MCF 10A (cell line): ENCODE measurements at places on chromosomes 1 and 21.
A peak's percentile ranks its signal among the peaks of the same experiment; 100 is the strongest.

DNA sequence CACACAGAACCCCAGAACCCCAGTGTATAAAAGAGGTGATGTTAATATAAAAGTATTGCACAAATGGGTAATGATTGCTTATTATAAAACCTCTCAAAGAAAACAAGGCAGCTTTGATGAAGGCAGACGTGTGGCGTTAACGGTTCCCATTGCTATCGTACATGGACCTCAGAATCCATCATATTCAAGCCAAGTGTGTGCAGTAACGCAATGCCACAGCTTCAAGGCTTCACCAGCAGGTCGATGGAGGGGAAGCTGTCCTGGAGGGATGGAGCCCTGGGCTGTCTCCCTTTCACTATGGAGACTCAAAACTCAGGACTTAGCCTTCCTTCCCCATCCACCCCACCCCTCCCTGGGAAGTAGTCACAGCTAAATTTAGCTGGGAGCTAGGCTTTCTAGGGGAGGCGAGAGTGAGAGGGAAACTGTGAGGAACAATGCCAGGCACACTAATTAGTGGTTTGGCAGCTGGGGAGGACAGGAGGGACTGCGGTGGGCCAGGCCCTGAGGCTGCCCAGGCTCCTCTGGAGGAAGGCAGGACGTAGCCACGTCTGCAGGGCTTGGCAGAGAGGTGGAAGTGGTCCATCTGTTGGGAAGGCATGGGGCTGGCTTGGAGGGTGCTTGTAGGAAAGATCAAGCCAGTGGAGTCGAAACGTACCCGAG lies 121.2 kb downstream of the HMGB4 start:
- H3K27me3 ChIP-seq = no peaks in the 10 kb centered on the region
- peak; percentile 27 for DNase-seq
- H3K27ac ChIP-seq = no peak overlapping the region

- DNase-seq = no peak
- peaks cover 20% of the 10 kb centered on the region for H3K4me1 ChIP-seq
- no peak overlapping the region for H3K27ac ChIP-seq
- no peaks in the 10 kb centered on the region for H3K27me3 ChIP-seq
- no peak overlapping the region for H3K4me3 ChIP-seq
- no peaks in the 10 kb centered on the region for H3K36me3 ChIP-seq
Measured at GRCh38 chr1:94644352-94644751, 102.8 kb upstream of the F3 start.

- H3K27me3 ChIP-seq = no peaks in the 10 kb centered on the region
- DNase-seq = no peak
- no peak overlapping the region for H3K4me3 ChIP-seq
- H3K27ac ChIP-seq = no peak overlapping the region
- H3K4me1 ChIP-seq = peaks cover 7% of the 10 kb centered on the region
Measured at GRCh38 chr1:44273560-44274350, 60.5 kb downstream of the DMAP1 start.

GRCh38 chr1:15156807-15157380 lies 3.3 kb downstream of the TMEM51 start:
- peaks cover 23% of the 10 kb centered on the region for H3K4me1 ChIP-seq
- no peak overlapping the region for H3K4me3 ChIP-seq
- no peaks in the 10 kb centered on the region for H3K27me3 ChIP-seq
- peak overlapping the region; percentile 82 for H3K27ac ChIP-seq

- no peaks in the 10 kb centered on the region for H3K36me3 ChIP-seq
- H3K27me3 ChIP-seq = peaks cover 26% of the 10 kb centered on the region
- no peaks in the 10 kb centered on the region for H3K4me1 ChIP-seq
- no peak for DNase-seq
Measured at GRCh38 chr1:25118546-25118945, 113.8 kb downstream of the SYF2 start.

- no peak overlapping the region for H3K27ac ChIP-seq
- H3K27me3 ChIP-seq = peaks cover 19% of the 10 kb centered on the region
- DNase-seq = no peak
- H3K4me3 ChIP-seq = no peak overlapping the region
Measured at GRCh38 chr1:104235141-104235540, 485.4 kb downstream of the AMY1C start.

GRCh38 chr1:143666851-143667250 lies 304.9 kb downstream of the FAM72C start:
- no peaks in the 10 kb centered on the region for H3K36me3 ChIP-seq
- H3K27me3 ChIP-seq = peaks cover 72% of the 10 kb centered on the region
- DNase-seq = no peak
- no peak overlapping the region for H3K27ac ChIP-seq
- H3K4me3 ChIP-seq = no peak overlapping the region

- H3K36me3 ChIP-seq = peaks cover 6% of the 10 kb centered on the region
- no peaks in the 10 kb centered on the region for H3K27me3 ChIP-seq
- no peak overlapping the region for H3K27ac ChIP-seq
- no peak for DNase-seq
- no peaks in the 10 kb centered on the region for H3K4me1 ChIP-seq
Measured at GRCh38 chr21:36803051-36803645, 104.2 kb downstream of the SIM2 start.

- H3K36me3 ChIP-seq = no peaks in the 10 kb centered on the region
- DNase-seq = peak; percentile 96
- H3K27ac ChIP-seq = peak overlapping the region; percentile 85
- H3K27me3 ChIP-seq = no peaks in the 10 kb centered on the region
Measured at GRCh38 chr1:198657550-198658064, 18.8 kb downstream of the PTPRC start.

DNA sequence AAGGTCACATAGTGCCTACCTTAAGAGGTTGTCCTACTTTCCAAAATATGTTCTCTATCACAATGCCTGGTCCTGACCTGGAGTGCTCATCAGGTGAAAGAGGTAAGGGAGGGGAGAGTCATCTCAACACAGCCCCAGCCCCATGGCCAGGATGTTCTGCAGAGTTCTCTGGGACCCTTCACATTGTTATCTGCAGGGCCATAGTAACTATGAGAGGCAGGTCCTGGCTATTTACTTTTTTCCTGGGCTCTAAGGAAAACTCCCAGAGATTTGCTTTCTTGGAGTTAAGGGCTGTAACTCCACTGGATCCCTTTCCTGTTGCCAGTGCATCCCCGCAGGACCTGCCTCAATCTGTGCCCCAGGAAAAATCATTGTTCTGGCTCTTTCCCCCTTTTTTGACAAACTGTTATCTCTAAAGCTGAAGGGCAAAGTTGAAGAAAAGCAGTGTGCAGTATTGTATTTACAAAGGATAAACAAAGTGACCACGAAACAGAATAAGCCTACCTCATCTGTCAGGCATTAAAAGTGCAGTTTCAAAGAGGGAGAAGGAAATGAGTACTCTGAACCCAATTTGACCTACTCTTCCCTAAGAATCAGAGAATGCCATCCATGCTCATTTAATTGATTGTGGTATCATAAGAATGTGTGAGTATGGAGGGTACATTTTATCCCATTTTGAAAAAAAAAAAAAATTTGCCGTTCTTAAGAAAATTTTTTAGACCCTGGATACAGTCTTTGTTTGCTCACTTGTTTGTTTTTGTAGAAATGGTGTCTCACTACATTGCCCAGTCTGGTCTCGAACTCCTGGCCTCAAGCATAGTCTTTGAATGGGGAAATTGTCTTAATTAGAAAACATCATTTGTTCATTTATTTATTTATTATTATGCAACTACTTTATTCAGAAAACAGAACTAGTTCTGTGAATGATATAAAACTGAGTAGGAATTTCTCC lies 149.6 kb downstream of the RHOU start:
- no peak for DNase-seq
- H3K4me3 ChIP-seq = no peak overlapping the region
- no peak overlapping the region for H3K27ac ChIP-seq
- H3K4me1 ChIP-seq = no peaks in the 10 kb centered on the region
- peaks cover 24% of the 10 kb centered on the region for H3K27me3 ChIP-seq

DNA sequence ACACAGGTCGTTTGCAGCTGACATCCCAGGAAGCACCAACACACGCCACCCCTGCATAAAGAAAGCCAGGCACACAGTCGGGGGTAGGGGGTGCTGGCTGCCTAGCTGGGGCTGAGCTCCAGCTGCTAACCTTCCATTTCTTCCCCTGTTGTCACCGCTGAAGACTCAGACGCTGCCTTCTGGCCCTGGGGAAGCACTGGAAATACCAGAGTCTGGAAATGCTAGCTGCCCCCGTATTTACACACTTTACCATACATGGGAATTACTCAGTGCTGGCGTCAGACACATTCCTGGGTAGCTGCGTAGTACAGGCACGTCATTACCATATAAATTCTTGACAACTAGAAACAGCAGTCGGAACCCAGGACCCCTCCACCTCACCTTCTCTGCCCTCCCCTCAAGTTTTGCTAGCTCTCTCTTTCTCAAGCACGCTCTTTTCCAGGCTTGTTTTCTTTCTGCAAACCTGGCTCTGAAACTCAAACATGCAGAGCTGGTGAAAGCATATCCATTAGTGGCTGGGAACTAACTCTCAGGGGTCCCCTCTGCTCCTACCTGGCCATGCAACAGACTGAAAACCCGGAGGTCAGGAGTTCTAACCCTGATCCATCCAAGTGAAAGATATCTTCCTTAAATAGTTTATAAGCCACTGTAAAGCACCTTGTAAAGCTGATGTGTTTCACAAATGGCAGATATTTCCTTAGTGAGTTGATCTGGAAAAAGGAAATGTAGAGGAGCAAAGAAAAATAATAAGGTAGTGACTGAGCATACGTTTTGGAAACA lies 3.3 kb downstream of the CSRP1 start:
- no peaks in the 10 kb centered on the region for H3K27me3 ChIP-seq
- peaks cover 77% of the 10 kb centered on the region for H3K4me1 ChIP-seq
- peak; percentile 92 for DNase-seq
- peak overlapping the region; percentile 86 for H3K27ac ChIP-seq
- peaks cover 10% of the 10 kb centered on the region for H3K36me3 ChIP-seq

DNA sequence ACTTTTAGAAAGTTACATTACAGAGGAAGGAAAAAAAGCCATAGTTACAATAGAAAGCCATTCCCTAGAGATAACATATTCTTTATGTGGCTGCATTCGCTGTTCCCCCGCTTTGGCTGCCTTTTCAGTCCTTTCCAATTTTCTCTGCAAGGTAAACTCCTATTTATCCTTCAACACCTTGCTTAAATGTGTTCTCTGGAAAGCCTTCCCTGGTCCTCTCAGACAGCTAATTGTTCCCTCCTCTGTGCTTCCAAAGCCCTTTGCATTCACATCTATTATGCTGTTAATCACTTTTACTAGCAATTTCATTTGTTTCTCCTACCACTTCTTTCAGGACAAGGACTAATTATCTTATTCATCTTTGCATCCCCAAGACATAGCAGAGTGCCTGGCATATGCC lies 1.6 kb downstream of the PHC2 start:
- no peak overlapping the region for H3K4me3 ChIP-seq
- no peaks in the 10 kb centered on the region for H3K27me3 ChIP-seq
- no peak overlapping the region for H3K27ac ChIP-seq
- DNase-seq = no peak
- H3K36me3 ChIP-seq = no peaks in the 10 kb centered on the region
- peaks cover 13% of the 10 kb centered on the region for H3K4me1 ChIP-seq

DNA sequence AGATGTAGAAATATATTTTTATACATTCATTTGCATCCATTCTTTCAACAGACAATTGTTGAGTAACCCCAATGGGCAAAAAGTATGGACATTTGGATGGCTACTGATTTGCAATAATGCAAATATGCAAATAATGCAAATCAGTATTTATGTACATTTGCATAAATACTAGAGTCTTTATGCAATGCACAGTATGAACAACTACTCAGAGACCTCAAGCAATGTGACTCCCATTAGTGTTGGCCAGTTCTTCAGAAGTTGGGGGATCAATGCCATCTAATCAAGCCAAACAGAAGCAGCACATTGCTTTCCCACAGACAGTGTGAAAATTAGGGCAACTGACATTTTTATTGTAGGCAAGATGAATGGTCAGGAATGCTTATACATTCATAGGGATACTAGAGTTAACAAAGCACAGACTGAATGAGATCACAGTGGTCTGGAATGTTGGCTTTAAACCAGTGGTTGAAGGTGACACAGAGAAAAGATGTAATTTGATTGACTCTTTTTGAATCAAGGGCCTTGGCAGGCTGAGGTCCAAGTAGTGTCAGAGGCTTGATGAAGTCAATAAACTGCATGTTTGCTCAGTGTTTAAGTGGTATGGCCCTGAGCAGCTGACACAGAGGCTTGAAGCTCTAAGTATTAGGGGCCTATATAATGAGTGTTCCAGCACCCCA lies 256.6 kb downstream of the CTH start:
- no peak for DNase-seq
- H3K4me1 ChIP-seq = no peaks in the 10 kb centered on the region
- no peak overlapping the region for H3K27ac ChIP-seq

DNA sequence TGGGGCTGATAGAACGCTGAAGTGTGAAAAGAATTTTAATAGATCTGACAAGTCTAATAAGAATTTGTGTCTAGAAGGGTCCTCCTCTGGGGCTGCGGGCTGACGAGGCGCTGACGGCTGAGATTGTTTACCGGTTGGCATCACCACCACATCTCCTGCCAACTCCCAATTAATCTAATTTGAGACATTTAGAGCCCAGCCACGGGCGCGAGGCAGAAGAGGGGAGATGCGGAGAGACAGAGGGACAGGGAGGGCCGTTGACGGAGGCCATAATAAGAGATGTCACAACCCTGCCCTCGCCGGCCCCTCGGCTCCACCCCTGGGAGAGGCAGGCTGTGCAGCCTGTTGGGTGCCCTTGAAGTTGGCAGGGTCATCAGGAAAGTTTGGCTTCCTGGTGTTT lies 109.3 kb downstream of the PAX7 start:
- H3K27me3 ChIP-seq = peaks cover 13% of the 10 kb centered on the region
- no peak for DNase-seq
- no peaks in the 10 kb centered on the region for H3K36me3 ChIP-seq
- no peak overlapping the region for H3K4me3 ChIP-seq
- no peaks in the 10 kb centered on the region for H3K4me1 ChIP-seq
- H3K27ac ChIP-seq = no peak overlapping the region

- DNase-seq = peak; percentile 60
- peaks cover 12% of the 10 kb centered on the region for H3K4me1 ChIP-seq
- H3K27ac ChIP-seq = no peak overlapping the region
- H3K27me3 ChIP-seq = no peaks in the 10 kb centered on the region
Measured at GRCh38 chr1:157431751-157432150, 120.6 kb downstream of the FCRL5 start.

DNA sequence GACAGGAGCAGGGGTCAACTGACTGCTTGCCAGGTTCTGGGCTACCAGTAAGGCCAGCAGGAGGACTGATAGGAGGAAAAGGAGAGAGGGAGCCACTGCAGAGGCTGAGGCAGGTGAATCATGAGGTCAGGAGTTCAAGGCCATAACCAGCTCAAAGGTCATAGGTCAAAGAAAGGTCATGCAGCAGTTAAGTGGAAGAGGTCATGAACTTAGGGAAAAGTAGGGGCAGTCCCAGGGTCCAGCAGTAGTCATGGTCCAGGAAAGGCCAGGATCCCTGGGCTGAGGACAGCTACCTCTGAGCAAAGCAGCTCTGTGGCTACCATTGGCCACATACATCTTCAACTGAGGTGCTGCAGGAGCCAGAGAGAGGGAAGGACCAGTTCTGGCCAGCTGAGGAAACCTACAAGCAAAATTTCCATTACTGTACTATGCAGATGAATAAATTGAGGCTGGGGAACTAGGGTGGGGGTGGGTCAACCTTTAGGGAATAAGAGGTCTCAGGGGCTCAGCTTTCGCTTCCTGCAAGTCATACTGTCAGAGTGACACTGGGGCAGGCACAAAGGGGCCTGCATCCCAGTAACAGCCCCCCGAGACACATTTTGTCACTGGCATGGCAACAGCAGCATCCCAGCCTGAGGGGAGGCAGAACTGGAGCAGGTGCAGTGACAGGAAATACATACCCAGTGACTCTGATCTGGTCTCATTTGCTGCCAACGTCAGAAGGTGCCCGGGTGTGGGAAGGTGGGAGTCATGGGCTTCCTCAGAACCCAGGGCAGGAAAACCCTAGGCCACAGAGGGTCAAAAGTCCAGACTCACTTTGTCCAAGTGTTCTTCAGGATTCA lies 5.2 kb upstream of the INPP5B start:
- no peak for DNase-seq
- H3K4me1 ChIP-seq = no peaks in the 10 kb centered on the region
- no peaks in the 10 kb centered on the region for H3K27me3 ChIP-seq
- H3K4me3 ChIP-seq = no peak overlapping the region
